Activated CD4-positive, CD25-positive, alpha-beta regulatory T cell treated with anti-CD3 and anti-CD28 coated beads, Interleukin-2, amount 50 U/mL, for 24 hours (primary cell): ENCODE measurements at places on chromosomes 4 and X.
A peak's percentile ranks its signal among the peaks of the same experiment; 100 is the strongest.

- ATAC-seq = no peak
These were observed 114.7 kb upstream of the WDFY3 start for GRCh38 chr4:85081196-85081595.

DNA sequence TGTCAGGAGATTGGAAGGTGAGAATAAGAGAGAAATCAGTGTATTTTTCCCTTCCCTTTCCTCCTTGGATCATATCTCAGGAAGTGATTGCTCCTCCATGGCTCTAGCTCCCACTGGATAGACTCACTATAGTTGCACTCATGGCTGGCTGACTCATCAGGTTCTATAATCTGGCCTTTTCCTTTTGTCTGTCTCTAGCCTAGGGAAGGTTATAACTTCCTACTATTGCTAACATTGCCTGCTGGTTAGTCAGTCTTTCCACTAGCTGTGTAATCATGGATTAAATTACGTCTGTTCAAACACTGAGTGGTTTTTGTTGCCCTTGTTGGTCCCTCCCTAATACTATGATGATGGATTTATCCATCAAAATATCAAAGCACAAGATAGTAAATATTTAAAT, 195.5 kb upstream of the VEGFC start:
- no peak for ATAC-seq

GRCh38 chrX:155874571-155875244, 6.4 kb upstream of the VAMP7 start:
- no peak for ATAC-seq

- no peak for ATAC-seq
These were observed 41.8 kb upstream of the CT47C1 start for GRCh38 chrX:119030990-119031389.

- ATAC-seq = no peak
These were observed 86.6 kb downstream of the DNAAF6 start for GRCh38 chrX:107293056-107293455.

GRCh38 chr4:68129793-68130192, at the start of gene TMPRSS11F:
TMPRSS11F (minus strand) TSS chr4:68129869; CDS start chr4:68129820, 49 bp downstream.
- ATAC-seq = no peak

- ATAC-seq = peak; percentile 9
These were observed 6.8 kb upstream of the SASH3 start for GRCh38 chrX:129772796-129773431.

GRCh38 chr4:181008164-181008563, 1235.0 kb upstream of the TENM3 start:
- no peak for ATAC-seq

DNA sequence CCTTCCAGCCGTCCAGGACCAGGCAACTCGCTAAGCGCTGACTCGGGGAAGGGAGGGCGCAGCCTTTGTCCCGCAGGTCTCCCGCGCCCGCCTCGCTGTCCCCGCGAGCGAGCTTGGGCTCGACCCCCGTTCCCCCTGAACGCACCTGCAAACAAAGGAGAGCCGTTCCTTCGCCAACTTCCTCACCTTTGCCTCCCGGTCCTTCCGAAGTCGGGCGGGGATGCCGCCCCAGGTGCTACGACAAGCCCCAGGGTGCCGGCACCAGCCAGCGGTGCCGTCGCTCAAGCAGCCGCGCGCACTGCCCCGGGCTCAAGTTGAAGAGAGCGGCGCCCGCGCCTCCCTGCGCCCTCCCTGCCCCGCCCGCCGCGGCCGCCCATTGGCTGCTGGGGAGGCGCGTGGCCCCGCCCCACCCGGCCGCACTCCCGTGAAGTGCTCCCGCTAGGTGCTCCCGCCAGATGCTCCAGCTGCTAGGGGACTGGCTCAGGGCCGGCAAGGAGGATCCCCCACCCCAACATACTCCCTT, 107.1 kb downstream of the NSUN7 start:
- ATAC-seq = peak; percentile 92

GRCh38 chr4:85732124-85732523, 257.2 kb downstream of the ARHGAP24 start:
- no peak for ATAC-seq

DNA sequence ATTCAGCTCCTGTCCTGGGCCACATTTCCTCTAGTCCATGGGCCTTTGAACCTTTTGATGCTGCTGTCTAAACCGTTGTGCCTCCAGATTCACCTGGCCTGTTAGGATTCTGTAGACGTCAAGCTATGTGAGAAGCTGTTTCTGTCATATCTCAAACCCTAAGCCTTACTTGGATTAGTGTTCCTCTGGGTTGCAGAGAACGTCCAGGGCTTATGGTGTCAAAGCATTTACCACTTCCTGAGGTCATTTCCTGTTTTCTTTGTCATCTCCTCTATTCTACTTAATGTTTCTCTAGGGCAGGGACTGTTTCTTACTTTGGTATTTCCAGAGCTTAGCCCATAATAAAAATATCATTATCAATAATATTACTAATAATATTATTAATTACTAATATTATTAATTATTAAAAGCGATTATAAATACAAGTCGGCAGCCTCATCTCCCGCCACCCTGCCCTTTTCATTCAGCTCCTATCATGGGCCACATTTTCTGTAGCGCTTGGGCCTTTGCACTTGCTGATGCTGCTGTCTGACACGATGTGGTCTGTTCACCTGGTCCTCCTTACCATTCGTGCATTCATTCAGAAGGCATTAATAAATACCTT, 19.1 kb downstream of the PRIMPOL start:
- peak; percentile 53 for ATAC-seq

DNA sequence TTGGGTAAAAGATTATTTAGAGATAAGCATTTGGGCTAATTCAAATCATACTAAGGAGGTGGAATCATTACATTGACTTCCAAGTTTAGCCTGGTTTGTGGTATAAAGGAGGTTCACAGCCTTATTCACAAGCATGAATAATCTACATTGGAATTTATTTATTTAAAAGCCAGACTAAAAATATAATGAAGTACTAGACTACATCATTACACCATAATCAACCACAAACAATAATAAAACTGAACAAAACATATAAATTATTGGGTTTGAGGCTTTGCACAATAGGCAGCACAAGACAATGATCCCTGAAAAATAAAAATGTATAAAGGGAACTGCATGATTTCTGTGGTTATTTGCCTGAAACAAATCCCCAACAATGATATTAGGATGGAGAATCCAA, 314.0 kb downstream of the GBA3 start:
- ATAC-seq = no peak

- no peak for ATAC-seq
These were observed 13.7 kb downstream of the SEPTIN11 start for GRCh38 chr4:76963131-76963750.

- no peak for ATAC-seq
These were observed 94.5 kb downstream of the DHX15 start for GRCh38 chr4:24489870-24490269.

DNA sequence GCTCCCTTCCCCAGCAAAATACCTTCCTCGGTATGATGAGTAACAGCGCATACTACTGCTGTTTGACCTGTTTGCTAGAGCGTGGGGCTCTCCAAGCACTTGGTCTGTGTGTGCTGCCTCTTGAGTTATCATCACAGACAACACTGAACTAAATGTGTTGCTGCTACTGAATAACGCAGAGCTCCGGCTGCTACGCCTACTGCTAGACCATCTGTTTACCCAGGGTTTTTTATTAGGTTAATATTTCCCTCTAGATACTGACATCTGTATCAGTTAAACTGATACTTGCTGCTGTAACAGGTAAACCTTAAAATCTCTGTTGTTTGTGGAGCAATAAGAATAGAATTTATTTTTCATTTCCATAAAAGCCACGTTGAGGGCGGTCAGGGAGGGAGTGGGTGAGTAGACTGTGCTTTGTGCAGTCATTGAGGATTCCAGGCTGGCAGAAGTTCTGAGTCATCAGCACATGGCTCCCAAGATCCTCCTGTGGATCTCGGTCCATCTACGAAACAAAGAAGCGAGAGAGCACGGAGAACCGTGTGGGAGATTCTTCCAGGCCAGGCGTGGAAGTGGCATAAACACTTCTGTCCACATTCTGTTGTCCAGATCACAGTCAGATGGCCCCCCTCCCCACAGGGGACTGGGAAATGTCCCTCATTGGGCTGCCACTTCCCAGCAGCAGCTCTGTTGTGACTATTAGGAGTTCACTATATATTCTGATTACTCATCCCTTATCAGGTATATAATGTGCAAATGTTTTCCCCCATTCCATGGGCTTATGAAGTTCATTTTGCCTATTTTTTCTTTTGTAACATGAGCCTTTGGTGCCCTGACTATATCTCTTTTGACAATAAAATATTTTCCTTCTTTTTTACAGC, 14.1 kb downstream of the GRK4 start:
- no peak for ATAC-seq

- ATAC-seq = no peak
These were observed 1.9 kb upstream of the EIF1AX start for GRCh38 chrX:20143561-20143960.

GRCh38 chr4:112377171-112377570, 80.0 kb downstream of the ALPK1 start:
- ATAC-seq = no peak
